ENCODE measurements at places on chromosomes 12 and 14.

DNA sequence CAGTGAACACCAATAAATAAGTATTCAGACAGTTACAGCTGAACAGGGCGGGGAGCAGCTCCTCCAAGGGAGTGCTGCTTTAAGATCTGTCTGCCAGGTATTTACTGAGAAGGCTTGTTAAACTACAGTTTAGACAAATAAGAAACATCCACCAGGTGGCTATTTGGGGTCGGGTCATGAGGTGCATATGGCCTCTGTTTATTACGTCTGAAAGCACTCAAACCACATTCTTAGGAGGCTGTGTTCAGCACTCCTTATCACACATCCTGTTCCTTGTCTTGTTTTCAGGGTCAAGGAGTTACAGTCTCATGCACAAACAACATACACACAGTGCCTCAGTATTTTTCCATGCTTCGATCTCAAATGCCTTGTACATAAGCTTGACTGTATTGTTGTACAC lies 78.8 kb downstream of the KCNMB4 start:
- DNase-seq, result no peak

- DNase-seq, result peak; percentile 2
Observed at GRCh38 chr14:30779210-30779609, 95.1 kb upstream of the COCH start.

DNA sequence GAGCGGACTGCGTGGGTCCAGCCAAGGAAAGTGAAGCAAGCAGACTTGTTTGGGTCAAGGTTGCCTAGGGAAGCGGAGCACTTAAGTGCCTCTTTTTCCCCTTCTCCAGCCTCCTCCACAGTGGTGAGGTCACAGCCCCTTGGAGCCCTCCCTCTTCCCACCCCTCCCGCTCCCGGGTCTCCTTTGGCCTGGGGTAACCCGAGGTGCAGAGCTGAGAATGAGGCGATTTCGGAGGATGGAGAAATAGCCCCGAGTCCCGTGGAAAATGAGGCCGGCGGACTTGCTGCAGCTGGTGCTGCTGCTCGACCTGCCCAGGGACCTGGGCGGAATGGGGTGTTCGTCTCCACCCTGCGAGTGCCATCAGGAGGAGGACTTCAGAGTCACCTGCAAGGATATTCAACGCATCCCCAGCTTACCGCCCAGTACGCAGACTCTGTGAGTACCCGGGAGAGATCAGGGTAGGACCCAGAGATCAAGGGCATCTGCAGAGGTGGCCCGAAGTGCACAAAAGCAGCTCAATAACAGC lies at the start of gene TSHR:
TSS of gene TSHR (plus strand) at position 206 of the 526 bp plus-strand sequence. CDS start at position 266, 60 bp downstream.
- DNase-seq, result no peak

DNA sequence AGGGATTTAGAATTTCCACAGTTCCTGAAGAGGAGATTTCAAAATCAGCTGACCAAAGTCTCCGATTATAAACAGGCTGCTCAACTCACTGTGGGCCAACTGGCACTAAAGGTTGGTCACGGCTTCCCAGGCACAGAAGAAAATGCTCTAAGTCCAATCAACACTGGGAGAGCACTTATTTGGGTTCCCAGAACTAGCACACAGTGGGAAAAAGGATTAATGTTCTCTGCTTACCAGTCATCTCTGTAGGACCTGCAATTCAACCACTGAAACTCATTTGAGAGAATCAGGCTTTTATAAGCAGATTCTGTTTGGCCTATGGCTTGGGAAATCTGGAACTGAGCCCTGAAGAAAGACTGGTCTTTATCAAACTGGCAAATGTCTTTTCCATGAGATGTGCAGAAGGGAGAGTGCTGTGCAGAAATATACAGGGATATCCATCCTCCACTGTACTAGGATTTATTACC lies 49.4 kb downstream of the ABCC9 start:
- DNase-seq, result no peak

- DNase-seq, result no peak
Observed at GRCh38 chr14:51668870-51669269, 17.2 kb downstream of the FRMD6 start.

- DNase-seq, result no peak
Observed at GRCh38 chr12:66441905-66442559, 139.7 kb downstream of the HELB start.

- no peak for DNase-seq
Observed at GRCh38 chr12:53709671-53710070, 17.6 kb downstream of the CALCOCO1 start.

- DNase-seq, result no peak
Observed at GRCh38 chr12:62802984-62803383, 132.0 kb downstream of the PPM1H start.

GRCh38 chr12:101368016-101368415 lies 39.6 kb downstream of the ARL1 start:
- no peak for DNase-seq

Measured in LoVo (cell line).